ENCODE measurements at places on chromosomes 11 and 22.
A peak's percentile ranks its signal among the peaks of the same experiment; 100 is the strongest.

- DNase-seq = no peak
Observed at GRCh38 chr11:72750556-72751115, 1.6 kb downstream of the ARAP1 start.

DNA sequence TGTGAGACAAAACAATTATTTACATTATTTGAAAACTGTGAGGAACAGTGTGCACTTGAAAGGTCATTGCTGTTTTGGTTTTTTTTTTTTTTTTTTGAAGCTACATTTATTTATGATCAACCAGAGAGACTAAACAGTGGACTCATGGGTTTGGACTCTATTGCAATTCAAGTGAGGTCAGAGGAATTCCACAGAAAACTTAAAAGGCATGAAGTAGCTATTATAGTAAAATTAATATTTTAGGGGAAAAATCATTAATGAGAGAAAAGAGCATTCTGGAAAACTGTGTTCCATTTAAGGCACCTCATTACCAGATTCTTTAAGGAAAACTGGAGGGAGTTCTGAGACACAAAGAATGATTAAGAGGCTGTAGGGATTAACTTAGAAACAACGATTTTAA lies 102.8 kb downstream of the WNT11 start:
- no peak for DNase-seq

- no peak for DNase-seq
Observed at GRCh38 chr22:24532075-24532474, 22.9 kb downstream of the GUCD1 start.

DNA sequence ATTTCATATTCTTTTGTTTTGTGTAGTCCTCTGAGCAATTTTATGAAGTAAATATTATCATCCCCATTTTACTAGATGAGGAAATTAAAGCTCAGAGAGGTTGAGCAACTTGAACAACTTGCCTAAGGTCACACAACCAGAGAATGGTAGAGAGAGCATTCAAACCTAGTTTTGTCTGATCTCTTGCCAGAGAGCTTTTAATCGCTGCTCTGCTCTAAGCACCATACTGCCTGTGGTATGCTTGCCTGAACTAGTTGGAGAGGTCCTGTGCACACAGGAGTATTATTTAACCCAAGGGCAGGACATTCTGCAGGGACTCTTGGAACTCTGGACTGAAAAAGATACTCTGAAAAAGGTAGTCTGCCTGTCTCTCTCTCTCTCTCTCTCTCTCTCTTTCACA lies 38.5 kb downstream of the TRAF6 start:
- DNase-seq = no peak

GRCh38 chr11:10032935-10033334 lies 261.1 kb downstream of the SBF2 start:
- DNase-seq = no peak

GRCh38 chr22:36470994-36471331 lies 10.5 kb downstream of the TXN2 start:
- no peak for DNase-seq

GRCh38 chr11:95661162-95661561 lies 128.4 kb downstream of the FAM76B start:
- DNase-seq = no peak

- no peak for DNase-seq
Observed at GRCh38 chr22:50712341-50713007, 25.5 kb upstream of the ACR start.

GRCh38 chr11:61817471-61818202 lies 834 bp upstream of the FADS1 start:
- DNase-seq = peak; percentile 56

GRCh38 chr11:100403816-100404215 lies 283.3 kb upstream of the ARHGAP42 start:
- DNase-seq = peak; percentile 56

DNA sequence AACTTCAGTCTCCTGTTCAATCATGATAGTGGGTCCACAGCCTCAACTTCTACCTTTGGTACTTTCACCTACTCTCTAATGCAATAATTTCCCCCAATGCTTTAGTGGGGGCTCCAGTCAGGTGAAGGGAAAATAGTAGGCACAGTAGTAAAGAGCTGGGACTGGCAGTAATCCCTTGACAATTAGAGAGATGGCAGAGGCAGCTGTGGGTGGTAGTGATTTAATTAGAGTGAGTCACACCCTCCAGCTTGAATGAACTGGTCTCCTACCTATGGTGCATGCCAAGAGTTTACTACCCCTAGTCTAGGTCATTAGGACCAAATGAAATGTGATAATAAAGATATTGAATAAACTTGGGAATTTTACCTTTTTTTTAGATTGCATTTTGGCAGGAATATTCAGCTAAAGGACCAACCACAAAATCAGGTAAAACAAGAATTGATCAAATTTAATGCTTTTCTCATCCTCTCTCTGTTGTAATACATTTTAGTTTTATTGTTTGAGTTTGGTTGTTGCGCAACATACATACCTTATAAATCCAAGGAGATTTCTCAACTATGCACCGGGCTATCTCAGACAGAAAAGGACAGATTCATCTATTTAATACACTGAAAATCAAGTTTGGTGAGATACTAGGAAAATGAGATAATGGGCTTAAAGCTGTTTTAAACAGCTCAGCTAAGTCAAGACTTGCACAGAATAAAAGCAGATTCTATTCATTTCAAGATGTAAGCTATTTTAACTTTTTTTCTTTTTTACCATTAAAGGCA lies 9.0 kb downstream of the PRRG4 start:
- no peak for DNase-seq

Measured in ELF-1 (cell line).